Endothelial cell (in vitro differentiated cells): ENCODE measurements at places on chromosomes 2 and 18. TPM values are rescaled to one million over a fixed set of nuclear protein-coding genes. Genes with fewer than 3 reads are reported as not detected.

Gene SPATA3
- total RNA-seq = not detected

DNA sequence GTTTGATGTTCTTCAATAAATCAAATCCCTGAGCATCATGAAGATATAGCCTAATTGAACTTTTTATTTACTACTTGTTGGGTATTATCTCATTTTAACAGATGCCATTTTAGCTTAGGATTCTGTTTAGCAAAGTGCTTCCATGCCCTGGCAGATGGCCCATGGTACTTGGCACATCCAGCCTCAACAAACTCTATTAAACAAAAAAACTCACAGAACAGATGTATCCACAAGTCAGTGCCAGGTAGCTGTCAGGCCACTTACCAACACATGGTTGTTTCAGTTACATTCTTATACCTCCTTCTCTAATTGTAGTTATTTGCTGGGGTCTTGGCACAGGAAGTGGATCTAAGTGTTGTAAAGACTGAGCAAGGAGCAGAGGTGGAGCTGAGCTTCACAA is 29.6 kb downstream of the GAD1 start:
- H3K27me3 ChIP-seq = no peaks in the 10 kb centered on the region
- DNase-seq = no peak
- H3K27ac ChIP-seq = no peak overlapping the region
- H3K4me3 ChIP-seq = no peak overlapping the region
- H3K4me1 ChIP-seq = no peaks in the 10 kb centered on the region

- H3K27ac ChIP-seq = peak overlapping the region; percentile 7
- H3K36me3 ChIP-seq = peaks cover 6% of the 10 kb centered on the region
- no peak overlapping the region for H3K4me3 ChIP-seq
- DNase-seq = no peak
These were observed 345.9 kb upstream of the HS6ST1 start for GRCh38 chr2:128664499-128664971.

- H3K27me3 ChIP-seq = peaks cover 3% of the 10 kb centered on the region
- peaks cover 34% of the 10 kb centered on the region for H3K36me3 ChIP-seq
- DNase-seq = no peak
- H3K4me3 ChIP-seq = no peak overlapping the region
- H3K27ac ChIP-seq = no peak overlapping the region
- H3K4me1 ChIP-seq = peaks cover 18% of the 10 kb centered on the region
These were observed 24.0 kb downstream of the WIPF1 start for GRCh38 chr2:174573621-174574081.

- H3K36me3 ChIP-seq = no peaks in the 10 kb centered on the region
- peaks cover 4% of the 10 kb centered on the region for H3K4me1 ChIP-seq
- DNase-seq = no peak
- H3K27ac ChIP-seq = no peak overlapping the region
- no peaks in the 10 kb centered on the region for H3K27me3 ChIP-seq
- no peak overlapping the region for H3K4me3 ChIP-seq
These were observed 112.7 kb upstream of the BCL2L11 start for GRCh38 chr2:111007757-111008688.

DNA sequence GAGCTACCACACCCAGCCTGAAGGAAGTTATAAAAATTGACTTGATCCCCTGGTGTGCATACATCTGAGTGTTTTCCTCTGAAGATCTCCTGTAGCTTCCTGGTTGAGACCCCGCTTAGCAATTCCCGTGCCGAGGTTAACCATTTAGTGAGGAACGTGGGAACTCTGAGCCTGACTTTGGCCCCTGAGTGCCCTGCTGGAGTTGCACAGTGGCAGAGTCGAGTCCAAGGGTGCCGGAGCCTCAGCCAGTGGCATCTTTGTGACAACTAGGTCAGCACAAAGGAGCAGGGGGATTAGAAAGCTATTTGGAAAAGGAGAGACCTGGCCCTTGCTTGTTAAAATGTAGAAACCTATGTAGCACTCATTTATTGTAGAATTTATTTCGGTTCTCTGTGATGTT is 561.2 kb upstream of the SALL3 start:
- no peak overlapping the region for H3K4me3 ChIP-seq

DNA sequence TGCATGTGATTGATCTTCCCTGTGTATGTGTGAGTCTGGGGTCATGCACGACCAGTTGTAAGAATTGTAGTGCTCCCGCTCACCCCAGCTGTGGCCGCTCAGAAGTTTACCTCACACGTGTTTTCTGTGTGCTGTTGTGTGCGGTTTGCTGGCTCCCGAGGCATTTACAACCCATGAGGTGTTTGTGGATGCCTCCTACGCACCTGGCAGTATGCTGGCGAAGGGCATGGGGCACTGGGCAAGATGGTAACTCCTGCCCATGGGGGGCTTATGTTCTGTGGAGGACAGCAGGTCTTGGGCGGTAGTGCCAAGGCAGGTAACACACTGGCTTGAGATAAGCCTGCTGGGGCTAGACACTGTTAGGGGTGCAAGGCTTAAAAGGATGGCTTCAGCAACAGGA is 102.6 kb upstream of the HS6ST1 start:
- no peaks in the 10 kb centered on the region for H3K4me1 ChIP-seq
- DNase-seq = peak; percentile 0
- H3K36me3 ChIP-seq = peaks cover 12% of the 10 kb centered on the region
- H3K4me3 ChIP-seq = no peak overlapping the region
- no peak overlapping the region for H3K27ac ChIP-seq
